ENCODE measurements at places on chromosomes 12 and 14.

- DNase-seq, result no peak
Observed at GRCh38 chr14:91380610-91381371, 36.8 kb downstream of the CCDC88C start.

- no peak for DNase-seq
Observed at GRCh38 chr14:75283833-75284563, 5.4 kb downstream of the FOS start.

DNA sequence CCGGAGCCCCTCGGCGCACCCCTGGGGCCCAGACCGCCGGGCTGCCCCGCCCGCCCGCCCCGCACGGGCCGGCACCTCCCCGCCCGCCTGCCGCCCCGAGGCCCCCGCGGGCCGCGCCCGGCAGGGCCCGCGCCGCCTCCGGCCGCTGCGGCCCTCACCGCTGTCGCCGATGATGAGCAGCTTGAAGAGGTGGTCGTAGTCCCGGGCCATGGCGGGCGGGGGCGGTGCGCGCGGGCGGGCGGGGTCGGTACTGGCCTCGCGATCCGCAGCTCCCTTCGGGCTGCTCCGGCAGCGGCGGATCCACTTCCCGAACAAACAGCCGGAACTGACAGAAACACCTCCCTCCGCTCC, at the start of gene RAB35:
Gene RAB35, minus strand, starts transcription at position 313 of the 351 bp plus-strand sequence. Its CDS starts 103 bp downstream, at position 210.
- DNase-seq, result no peak

GRCh38 chr12:61998791-61999190, 261.4 kb upstream of the USP15 start:
- DNase-seq, result no peak

- no peak for DNase-seq
Observed at GRCh38 chr12:131783915-131784541, 44.2 kb upstream of the MMP17 start.

- no peak for DNase-seq
Observed at GRCh38 chr12:124168016-124168786, 126.7 kb upstream of the RFLNA start.

DNA sequence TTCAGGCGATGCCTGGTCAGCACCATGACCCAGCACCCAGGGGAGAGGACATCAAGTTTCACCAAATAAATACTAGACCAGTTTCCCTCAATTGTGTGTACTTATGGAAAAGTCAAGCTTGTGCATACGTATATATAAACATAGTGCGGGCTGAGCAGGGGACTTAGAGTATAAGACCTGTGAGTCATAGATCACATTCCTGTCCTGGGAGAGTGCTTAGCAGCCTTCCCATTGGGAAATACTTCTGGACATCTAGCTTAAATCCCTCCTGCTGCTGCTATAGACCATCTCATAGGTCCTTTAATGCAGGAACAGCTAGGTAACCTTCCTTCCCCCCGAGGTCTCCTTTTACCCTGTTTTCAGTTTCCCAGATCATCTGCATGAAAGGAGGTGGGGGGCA, 51.9 kb downstream of the PRMT8 start:
- DNase-seq, result no peak

GRCh38 chr12:11477110-11477509, 81.7 kb upstream of the PRB2 start:
- no peak for DNase-seq

DNA sequence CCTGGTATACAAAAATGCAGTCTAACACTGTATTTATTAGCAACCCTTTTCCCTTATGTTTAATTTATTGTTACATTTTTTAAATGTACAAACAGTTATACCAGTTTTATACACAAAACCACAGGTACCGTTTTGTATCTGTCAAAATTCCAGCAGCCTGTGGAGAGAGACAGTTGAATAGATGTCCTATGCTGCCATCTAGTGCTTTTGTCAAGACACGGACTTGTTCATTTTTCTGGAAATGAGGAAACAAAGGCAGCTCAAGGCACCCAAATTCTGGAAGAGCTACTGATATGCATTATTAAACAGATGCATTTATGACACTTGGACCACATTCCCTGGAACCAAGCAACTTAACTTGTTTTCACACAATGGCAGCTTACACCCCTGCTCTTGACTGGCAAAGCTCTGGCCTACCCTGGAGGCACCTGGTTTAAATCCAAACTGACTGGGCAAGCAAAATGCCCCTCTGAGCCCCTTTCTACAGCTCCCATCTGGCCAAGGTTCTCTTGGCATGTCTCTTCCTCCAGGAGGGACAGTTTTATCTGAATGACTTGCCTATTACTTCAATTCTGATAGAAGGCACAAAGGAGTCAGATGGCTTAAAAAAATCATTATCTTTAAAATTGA, 286.9 kb upstream of the PRKD1 start:
- DNase-seq, result peak; percentile 57

GRCh38 chr14:93970585-93970964, 5.8 kb downstream of the ASB2 start:
- DNase-seq, result no peak

GRCh38 chr14:32608857-32609256, 279.8 kb downstream of the AKAP6 start:
- peak; percentile 40 for DNase-seq

GRCh38 chr12:64461634-64462414, 9.9 kb downstream of the TBK1 start:
- DNase-seq, result peak; percentile 99

GRCh38 chr12:15772405-15773018, 16.7 kb downstream of the EPS8 start:
- no peak for DNase-seq

- DNase-seq, result no peak
Observed at GRCh38 chr12:110382683-110383082, 20.8 kb downstream of the ANAPC7 start.

DNA sequence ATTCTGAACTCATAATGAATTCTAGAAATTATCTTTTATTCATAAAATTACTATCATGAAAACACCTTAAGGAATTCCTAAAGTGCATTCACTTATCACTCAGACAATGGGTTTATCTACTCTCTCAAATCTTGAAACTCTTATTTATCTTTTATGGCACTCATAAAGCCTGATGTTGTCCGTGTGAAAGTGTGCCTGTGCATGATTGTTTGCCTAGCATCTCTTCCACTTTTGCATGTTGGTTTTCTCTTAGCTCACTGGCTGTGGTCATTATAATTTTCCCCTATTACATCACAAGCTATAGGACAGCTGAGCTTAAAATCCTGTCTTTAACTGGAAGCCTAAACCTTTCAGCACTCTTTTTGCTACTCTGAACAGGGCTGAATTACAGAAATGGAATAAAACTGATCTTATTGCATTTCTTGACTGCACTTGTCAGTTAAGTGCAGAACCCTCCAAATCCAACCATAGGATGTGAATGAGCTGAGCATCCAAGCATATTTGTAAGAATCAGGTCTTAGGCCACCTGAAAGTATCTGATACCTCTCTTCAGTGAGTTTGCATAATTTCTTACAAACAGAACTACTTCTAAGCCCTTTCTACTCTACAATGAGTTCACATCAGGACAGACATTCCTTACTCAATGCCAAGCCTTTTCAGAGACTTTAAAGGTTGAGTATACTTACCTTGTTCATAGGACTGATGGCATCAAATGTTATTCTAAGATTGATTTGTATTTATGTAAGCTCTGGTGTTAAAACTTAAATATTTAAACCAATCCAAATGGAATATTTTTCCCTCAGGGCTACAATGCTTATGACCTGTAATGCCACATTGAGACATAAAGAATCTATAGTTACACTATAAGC, 221.2 kb upstream of the KITLG start:
- no peak for DNase-seq

GRCh38 chr14:55614304-55614703, 34.3 kb downstream of the KTN1 start:
- no peak for DNase-seq

- no peak for DNase-seq
Observed at GRCh38 chr12:184811-185575, 29.0 kb downstream of the SLC6A12 start.

DNA sequence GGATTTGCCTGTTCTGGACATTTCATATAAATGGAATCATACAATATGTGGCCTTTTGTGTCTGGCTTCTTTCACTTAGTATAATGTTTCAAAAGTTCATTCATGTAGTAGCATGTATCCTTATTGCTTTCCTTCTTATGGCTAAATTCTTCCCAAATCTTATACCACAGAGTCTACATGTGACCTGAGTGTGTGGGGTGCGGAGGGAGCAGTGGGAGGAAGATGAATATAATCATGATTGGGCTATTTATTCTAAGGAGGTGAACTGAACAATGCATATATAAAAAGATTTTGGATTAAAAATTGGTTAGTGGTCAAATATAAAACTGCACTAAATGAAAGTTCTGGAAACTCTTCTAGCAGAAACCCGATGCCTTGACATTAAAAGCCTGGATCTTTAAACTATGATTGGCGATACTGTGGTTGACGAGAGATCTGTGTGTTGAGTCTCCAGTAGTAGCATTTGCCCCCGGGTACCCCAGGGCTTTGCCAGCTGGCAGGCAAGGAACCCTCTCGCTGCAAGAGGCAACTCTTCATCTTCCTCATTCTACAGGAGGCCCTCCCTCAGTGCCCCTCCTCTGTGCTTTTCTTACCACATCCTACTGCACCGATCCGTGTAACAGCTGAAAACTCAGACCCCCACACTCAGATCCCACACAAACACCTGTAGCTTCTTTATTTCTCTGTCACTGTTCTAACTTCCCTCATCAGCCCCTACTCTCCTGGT, 2.6 kb downstream of the CYP46A1 start:
- no peak for DNase-seq

GRCh38 chr14:33992274-33993007, 41.6 kb upstream of the EGLN3 start:
- DNase-seq, result no peak

GRCh38 chr14:100474196-100474595, 113.0 kb downstream of the BEGAIN start:
- no peak for DNase-seq

DNA sequence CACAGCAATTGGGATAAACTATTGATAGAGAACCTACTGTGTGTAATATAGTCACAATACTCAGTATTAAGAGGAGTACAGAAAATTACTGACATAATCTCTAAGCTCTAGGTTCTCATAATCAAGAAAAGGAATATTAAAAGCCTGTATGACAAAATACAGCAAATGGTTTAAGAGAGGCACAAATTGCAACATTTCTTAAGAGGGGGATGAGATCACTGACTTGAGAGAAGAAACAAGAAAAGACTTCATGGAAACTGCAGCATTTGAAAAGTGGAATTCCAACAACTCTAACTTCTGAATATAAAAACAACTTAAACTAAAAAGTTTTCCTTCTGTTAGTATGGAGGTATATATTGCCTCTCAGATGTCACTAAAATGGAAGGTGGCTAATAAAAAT, 89.7 kb downstream of the NUMB start:
- no peak for DNase-seq

DNA sequence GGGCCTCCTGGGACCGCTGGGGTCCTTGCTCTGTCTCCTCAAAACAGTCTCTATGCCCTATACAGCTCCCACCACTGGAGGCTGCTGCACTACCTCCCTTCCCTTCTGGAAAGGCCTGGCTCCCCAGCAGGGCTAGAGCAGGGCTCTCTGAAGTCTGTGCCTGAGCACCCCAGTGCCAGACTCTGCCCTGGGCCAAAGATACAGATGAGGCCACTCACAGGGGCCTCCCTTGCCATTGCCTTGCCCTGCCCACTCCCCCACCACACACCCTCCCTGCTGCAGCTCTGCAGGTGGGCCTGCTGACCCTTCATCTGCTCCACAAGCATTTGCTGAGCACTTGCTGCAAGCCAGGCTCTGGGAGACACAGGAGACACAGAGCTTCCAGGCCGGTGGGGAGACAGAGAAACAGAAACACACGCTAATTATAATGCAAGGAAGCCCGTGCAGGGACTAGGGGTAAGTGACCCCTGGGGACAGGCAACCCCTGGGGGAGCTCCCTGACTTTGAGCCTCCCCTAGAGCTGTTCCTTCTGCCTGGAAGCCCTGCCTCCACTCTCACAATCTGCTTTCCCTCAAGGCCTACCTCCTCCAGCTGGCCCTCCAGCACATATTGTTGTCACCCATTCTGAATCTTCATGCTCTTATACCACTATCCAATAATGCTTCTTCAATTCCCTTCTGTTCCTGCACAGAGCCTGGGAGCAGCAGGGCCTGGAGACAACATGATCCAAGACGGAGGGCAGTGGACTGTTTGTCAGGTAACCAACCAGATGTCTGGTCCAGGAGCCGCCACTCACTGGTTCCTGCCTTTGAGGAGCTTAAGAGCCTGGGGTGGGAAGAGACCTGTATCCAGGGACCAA, 32.6 kb upstream of the PNMA1 start:
- DNase-seq, result no peak

DNA sequence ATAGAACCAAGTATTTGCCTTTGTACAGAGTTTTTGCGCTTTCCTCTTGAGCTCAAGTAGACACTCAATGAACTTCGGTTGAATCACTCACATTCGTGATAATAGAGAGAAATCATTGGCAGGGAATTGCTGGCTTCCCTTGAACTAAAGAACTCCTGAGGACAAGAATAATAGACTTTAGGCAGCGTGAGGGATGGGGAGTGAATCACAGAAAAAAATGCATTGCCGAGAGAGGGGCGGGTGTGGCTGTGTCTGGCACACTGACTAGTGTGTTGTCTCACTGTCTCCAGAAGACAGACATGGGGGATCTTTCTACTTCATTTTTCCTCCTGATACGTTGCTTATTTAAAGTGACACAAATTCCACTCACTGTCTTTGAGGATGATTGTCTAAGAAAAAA, 805.2 kb downstream of the BCL11B start:
- no peak for DNase-seq

- DNase-seq, result no peak
Observed at GRCh38 chr14:64838656-64839055, 41.1 kb downstream of the SPTB start.

- no peak for DNase-seq
Observed at GRCh38 chr14:91088585-91089235, 25.2 kb upstream of the DGLUCY start.

DNA sequence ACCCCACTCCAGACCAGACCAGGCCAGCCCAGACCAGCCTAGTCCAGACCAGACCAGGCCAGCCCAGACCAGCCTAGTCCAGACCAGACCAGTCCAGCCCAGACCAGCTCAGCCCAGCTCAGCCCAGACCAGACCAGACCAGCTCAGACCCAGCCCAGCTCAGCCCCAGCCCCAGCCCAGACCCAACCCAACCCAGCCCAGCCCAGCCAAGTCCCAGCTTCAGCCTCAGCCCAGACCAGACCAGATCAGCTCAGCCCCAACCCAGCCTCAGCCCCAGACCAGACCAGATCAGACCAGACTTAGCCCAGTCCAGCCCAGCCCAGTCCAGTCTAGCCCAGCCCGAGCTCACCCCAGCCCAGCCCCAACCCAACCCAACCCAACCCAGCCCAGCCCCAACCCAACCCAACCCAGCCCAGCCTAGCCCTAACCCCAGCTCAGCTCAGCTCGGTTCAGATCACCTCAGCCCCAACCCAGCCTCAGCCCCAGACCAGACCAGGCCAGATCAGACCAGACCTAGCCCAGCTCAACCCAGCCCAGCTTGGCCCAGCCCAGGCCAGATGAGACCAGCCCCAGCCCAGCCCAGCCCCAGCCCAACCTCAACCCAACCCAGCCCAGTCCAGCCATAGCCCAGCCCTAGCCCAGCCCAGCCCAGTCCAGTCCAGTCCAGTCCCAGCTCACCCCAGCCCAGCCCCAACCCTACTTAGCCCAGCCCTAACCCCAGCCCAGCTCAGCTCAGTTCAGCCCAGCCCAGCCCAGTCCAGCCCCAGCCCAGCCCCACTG, 204.7 kb downstream of the BCL11B start:
- no peak for DNase-seq
